ENCODE measurements at places on chromosomes 12 and 14.

DNA sequence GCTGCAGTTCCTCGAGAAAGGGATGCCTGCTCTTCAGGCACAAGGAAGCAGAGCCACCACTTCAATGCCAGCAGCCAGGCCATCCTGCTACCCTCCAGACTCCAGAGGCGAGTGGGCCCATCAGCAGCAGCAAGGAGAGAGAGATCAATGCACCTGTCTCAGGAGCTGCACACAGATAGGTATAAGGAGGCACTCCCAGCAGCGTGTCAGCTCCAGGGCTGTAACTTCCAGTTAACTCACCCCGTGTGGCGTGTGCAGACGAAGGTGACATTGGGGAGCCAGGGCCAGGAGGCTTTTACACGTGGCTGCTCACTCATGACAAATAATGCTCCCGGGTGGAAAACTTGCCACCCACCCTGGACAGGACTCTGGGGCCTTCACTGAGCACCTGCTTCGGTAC lies 24.2 kb downstream of the GALNT16 start:
- H3K36me3 ChIP-seq, result peaks cover 2% of the 10 kb centered on the region
- H3K27me3 ChIP-seq, result no peaks in the 10 kb centered on the region
- no peak for DNase-seq
- no peak overlapping the region for H3K27ac ChIP-seq
- H3K4me1 ChIP-seq, result peaks cover 9% of the 10 kb centered on the region

DNA sequence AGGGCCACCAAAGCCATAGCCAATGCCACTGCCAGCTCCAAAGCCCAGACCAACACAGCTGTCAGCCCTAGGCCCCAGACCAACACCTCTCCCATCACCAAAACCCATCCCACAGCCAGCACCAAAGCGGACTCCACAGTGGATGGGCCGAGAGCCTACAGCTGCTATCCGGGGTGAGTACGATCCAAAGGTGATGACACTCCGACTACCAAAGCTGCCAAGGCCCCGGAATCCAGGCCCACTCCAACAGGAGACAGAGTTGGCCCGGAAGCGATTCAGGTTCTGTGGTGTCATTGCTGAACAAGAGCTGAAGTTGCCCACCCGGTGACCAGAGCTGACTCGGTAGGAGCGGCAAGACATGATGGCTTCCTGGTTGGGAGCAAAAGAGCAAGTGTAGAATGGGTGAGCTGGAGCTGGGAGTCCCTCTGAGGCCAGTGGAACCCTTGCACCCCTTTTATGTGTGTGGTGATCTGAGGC lies at the start of gene KRT84:
TSS of gene KRT84 (minus strand) at position 427 of the 477 bp plus-strand sequence. CDS start at position 360, 67 bp downstream.
- peaks cover 8% of the 10 kb centered on the region for H3K4me1 ChIP-seq
- H3K27ac ChIP-seq, result no peak within 1 kb of the TSS
- no peak within 1 kb of the TSS for H3K4me3 ChIP-seq
- H3K36me3 ChIP-seq, result no peaks in the 10 kb centered on the region

DNA sequence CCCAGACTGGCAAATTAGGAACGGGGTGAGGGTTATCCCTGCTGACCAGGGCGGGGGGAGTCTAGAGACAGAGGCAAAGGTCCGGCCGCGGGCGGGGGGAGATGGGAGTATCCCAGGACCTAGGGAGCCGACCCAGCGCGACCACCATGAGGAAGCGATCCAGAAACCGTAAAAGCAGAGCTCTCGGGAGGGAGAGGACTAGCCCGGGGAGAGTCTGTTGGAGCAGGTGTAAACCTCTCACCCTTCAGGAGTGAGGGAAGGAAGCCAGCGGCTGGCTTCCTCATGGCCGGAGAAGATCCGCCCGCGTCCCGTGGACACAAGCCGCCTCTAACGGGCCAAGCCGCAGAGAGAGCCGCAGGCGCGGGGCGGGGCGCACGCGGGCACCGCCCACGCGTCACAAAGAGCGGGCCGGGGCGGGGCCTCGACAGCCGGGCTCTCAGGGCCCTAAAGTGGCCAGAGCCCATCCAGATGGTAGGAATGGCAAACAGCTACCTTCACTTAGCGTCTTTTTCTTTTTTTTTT lies at the start of gene ACRBP:
TSS of gene ACRBP (minus strand) at position 350 of the 522 bp plus-strand sequence. CDS start at position 284, 66 bp downstream.
- H3K4me3 ChIP-seq, result peak within 1 kb of the TSS; percentile 60
- no peaks in the 10 kb centered on the region for H3K4me1 ChIP-seq
- peaks cover 28% of the 10 kb centered on the region for H3K36me3 ChIP-seq
- DNase-seq, result no peak
- peak within 1 kb of the TSS; percentile 22 for H3K27ac ChIP-seq

DNA sequence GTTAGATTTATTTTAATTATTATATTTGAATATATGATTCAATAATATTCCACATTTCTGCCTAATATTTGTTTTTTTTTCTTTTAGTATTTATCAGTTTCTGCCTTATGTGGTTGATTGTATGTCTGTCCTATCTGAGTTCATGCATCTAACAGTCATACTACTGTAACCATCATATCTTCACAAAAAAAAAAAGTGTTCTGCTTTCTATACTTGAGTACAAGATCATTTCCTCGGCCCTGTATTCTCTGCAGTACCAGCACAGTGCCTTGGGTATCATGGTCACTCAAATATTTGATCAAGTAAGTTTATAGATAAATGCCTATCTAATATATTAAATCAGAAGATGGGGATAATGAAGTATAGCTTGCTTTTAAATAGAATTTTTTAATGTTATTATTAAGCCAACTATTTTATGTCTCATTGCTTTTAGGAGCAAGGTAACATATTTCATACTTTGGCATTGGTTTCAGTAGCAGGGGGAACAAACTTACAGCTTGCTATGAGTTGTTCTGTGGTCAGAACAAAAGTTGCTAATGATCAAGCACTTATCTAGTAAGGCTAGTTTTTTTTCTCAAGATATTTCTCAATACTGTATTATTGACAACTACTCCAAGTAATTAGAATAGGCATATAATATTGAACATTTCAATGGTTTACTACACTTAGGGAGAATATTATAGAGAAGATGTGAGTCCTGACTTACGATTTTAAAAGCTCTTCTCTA lies 290.5 kb upstream of the FBXO33 start:
- H3K27ac ChIP-seq, result no peak overlapping the region
- no peaks in the 10 kb centered on the region for H3K36me3 ChIP-seq
- no peaks in the 10 kb centered on the region for H3K4me1 ChIP-seq
- no peak overlapping the region for H3K4me3 ChIP-seq
- DNase-seq, result no peak

- H3K27ac ChIP-seq, result peak overlapping the region; percentile 98
- DNase-seq, result peak; percentile 87
- peaks cover 71% of the 10 kb centered on the region for H3K4me1 ChIP-seq
- H3K27me3 ChIP-seq, result no peaks in the 10 kb centered on the region
Measured at GRCh38 chr14:52835122-52835903, 43.9 kb upstream of the GNPNAT1 start.

- no peak overlapping the region for H3K27ac ChIP-seq
- no peak overlapping the region for H3K4me3 ChIP-seq
- H3K36me3 ChIP-seq, result no peaks in the 10 kb centered on the region
- no peaks in the 10 kb centered on the region for H3K4me1 ChIP-seq
- no peak for DNase-seq
- H3K27me3 ChIP-seq, result peaks cover 9% of the 10 kb centered on the region
Measured at GRCh38 chr12:119642986-119643385, 24.9 kb upstream of the PRKAB1 start.

DNA sequence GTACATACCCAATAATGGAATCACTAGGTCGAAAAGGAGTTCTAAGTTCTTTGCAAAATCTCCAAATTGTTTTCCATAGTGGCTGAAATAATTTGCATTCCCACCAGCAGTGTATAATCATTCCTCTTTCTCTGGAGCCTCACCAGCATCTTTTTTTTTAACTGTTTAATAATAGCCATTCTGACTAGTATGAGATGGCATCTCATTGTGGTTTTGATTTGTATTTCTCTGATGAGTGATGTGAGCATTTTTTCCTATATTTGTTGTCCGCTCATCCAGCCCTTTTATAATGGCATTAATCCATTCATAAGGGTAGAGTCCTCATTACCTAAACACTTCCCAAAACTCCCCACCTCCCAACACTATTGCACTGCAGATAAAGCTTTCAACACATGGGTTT lies 278.3 kb downstream of the SEC23A start:
- peaks cover 16% of the 10 kb centered on the region for H3K27me3 ChIP-seq
- no peaks in the 10 kb centered on the region for H3K4me1 ChIP-seq
- H3K36me3 ChIP-seq, result no peaks in the 10 kb centered on the region

GRCh38 chr12:132505105-132505851 lies 15.3 kb downstream of the FBRSL1 start:
- no peak for DNase-seq
- H3K4me3 ChIP-seq, result no peak overlapping the region
- no peak overlapping the region for H3K27ac ChIP-seq
- peaks cover 30% of the 10 kb centered on the region for H3K4me1 ChIP-seq

DNA sequence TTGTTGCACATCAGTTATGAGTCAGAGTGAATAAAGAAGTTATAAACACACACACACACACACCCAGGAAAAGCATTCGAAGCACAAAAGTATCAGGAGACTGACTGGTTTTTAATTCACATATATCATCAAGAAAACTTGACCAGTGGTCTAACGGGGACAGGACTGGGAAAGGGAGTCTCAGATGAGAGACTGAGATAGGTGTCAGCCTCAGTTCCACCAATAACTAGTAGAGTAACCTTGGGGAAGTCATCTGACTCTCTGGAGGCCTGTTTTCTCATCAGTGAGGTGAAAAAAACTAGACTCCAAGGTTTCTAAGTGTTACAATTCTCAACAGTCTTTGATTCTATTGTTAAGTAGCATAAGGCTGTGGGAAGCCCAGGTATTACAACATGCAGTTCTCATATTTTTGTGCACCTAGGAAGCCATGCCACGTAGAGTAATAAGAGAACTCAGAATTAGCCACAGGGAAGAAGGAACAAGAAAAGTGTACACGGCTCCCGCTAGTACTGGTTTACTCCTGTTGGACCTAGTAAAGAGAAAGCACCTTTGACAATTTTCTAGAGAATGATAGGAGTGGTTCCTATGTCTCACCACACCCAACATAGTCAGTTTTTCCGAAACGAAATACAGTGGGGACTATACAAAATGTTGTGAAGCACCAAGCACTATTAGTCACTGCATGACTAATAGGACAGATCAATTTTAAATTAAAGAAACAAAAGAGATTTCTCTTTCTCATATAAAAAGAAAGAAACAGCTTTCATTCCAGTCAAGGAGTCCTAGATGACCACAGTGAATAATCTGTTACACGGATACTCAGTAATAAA lies 5.0 kb downstream of the PPTC7 start:
- H3K27me3 ChIP-seq, result no peaks in the 10 kb centered on the region
- peak overlapping the region; percentile 35 for H3K4me3 ChIP-seq
- peak overlapping the region; percentile 91 for H3K27ac ChIP-seq

- H3K27me3 ChIP-seq, result no peaks in the 10 kb centered on the region
- H3K4me3 ChIP-seq, result no peak overlapping the region
- DNase-seq, result peak; percentile 47
- H3K27ac ChIP-seq, result no peak overlapping the region
- H3K4me1 ChIP-seq, result peaks cover 10% of the 10 kb centered on the region
- peaks cover 16% of the 10 kb centered on the region for H3K36me3 ChIP-seq
Measured at GRCh38 chr12:57811028-57811755, 7.3 kb downstream of the AVIL start.

DNA sequence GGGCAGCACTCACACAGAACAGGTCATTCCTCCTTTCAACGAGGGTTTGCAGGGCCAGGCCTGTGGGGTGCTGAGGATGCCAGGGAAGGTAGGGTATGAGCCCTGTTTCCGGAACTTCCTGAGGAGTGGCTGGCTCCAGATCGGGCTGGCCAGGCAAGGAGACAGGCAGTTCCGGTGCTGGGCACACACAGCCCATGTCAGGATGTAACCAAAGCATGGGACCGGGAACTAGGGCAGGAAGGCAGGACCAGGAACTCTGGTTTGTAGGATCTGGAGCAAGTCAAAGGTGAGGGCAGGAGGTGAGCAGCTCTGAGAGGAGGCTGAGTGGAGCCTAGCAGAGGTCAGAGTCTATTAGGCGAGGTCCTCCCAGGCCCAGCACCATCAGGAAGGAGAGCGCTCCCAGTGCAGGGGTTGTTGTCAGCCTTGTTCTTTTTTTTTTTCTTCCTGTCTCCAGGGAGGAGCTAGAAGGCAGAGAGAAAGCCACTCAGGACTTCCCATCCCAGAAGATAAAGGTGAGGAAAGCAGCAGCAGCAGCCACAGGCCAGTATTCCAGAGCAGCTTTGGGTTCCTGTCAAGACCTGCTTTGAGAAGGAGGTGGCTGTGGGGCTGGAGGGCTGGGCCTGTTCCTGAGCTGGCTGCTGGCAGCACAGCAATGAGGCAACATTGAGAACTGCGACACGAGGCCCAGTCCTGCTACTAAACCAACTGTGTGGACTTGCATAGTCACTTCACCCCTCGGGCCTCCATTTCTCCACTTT lies 49.0 kb upstream of the PTGR2 start:
- H3K27ac ChIP-seq, result no peak overlapping the region
- no peak for DNase-seq
- no peaks in the 10 kb centered on the region for H3K27me3 ChIP-seq
- H3K36me3 ChIP-seq, result peaks cover 1% of the 10 kb centered on the region

- H3K36me3 ChIP-seq, result peaks cover 3% of the 10 kb centered on the region
- H3K4me3 ChIP-seq, result no peak overlapping the region
- no peak for DNase-seq
- no peak overlapping the region for H3K27ac ChIP-seq
- H3K27me3 ChIP-seq, result no peaks in the 10 kb centered on the region
Measured at GRCh38 chr12:63894132-63894531, 49.6 kb downstream of the SRGAP1 start.

DNA sequence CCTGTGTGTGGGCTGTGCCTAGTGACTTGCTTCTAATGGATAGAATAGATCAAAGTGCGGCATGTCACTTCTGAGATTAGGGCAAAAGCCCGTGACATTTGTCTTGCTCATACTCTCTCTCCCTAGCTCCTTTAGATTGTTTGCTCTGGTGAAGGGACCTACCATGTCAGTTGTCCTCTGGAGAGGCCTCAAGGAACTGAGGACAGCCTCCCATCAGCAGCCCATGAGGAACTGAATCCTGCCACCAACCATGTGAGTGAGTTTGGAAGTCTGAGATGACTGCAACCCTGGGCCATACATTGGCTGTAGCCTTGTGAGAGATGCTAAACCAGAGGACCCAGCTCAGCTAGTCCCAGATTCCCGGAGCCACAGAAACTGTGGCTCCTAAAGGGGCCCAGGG lies 101.6 kb upstream of the ESRRB start:
- H3K27ac ChIP-seq, result no peak overlapping the region
- no peaks in the 10 kb centered on the region for H3K4me1 ChIP-seq
- no peak overlapping the region for H3K4me3 ChIP-seq
- H3K36me3 ChIP-seq, result no peaks in the 10 kb centered on the region
- H3K27me3 ChIP-seq, result peaks cover 20% of the 10 kb centered on the region

DNA sequence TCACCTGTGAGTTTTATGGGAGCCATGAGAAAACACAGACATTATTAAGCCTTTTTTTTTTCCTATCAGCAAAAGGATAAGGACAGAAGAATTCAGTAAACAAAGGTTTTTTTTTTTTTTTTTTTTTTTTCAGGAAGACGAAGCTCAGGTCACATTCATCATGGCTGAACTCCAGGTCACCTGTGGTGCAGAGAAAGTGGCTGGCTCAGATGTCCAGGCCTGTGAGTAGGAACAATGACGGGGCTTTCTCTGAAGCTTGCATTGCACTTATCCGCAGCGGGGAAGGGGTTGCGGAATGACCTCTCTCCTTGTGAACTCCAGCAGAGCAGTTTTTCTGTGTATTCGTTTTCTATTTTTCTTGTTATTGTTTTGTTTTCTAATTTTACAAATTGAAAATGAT lies 759.6 kb upstream of the TMEM132C start:
- no peak overlapping the region for H3K4me3 ChIP-seq
- H3K27ac ChIP-seq, result no peak overlapping the region
- no peaks in the 10 kb centered on the region for H3K36me3 ChIP-seq
- DNase-seq, result no peak
